ENCODE measurements at places on chromosomes 16 and 17.

GRCh38 chr16:28187595-28188004, 24.2 kb downstream of the XPO6 start:
- no peak for DNase-seq

GRCh38 chr16:15879255-15879811, 9.1 kb downstream of the CEP20 start:
- DNase-seq, result no peak

DNA sequence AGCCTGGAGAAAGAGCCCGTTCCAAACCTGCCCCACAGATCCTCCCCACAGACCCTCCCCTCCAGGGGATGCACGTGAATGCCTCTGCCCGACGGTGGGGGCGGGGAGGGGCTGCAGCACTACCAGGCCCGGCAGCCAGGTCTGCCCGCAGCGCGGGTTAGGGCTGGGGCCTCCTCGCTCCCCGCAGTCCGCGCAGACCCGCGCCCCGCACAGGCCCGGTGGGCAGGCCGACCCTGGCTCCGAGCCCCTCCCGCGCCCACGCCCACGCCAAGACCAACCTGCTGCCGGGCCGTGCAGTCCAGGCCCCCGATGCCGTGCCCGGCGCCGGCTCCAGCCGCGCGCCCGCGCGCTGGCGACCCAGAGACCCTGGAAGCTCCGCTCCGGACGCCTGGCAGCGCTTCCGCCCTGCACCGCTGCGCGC, at the start of gene RPUSD1:
RPUSD1 (minus strand) TSS at position 404 of the 421 bp plus-strand sequence. CDS start 644 bp downstream, outside the sequence.
- no peak for DNase-seq

GRCh38 chr17:50026837-50027171, 29.1 kb upstream of the ITGA3 start:
- peak; percentile 86 for DNase-seq

Data from activated T-cell treated with anti-CD3 and anti-CD28 coated beads, Interleukin-2, amount 50 U/mL, for 1 hour (primary cell).